NCI-H748 treated with DMSO at 0.1 percent for 48 hours (cell line): ENCODE measurements at places on chromosomes 2 and 18.

DNA sequence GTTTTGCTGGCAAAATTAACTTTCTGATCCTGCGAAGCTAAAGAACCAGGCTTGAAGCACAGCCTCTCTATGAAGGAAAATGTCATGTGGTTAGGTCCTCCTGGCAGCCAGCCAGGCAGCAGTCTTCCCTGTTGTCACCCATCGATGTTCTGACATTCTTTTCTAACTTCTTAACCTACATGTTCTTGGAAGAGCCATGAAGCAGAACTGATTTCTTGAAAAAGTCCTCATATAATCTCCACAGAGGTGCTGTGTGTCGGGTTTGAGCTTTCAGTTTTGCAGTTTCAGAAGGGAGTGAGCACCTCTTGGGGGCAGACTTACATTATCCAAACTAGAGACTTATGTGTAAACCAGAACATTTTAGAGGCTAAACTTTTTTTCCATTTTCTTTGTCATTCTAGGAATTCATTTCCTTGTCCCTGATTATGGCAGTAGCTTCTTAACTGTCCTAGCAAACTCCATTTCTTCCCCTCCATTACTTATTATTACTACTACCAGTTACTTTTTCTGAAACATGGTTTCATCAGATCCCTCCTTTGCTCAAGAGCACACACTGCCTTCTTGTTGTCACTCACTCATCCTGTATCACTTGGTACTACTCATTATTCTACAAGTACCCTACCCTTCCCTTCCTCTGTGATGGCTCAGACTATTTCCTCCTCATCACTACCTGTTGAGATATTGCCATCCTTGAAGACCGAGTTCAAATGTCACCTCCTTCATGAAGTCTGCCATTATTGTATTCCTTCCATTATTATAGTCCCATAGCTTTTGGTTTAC, 31.1 kb downstream of the DOK1 start:
- DNase-seq: no peak

GRCh38 chr2:190468814-190469569, 60.8 kb downstream of the MFSD6 start:
- DNase-seq: peak; percentile 99

DNA sequence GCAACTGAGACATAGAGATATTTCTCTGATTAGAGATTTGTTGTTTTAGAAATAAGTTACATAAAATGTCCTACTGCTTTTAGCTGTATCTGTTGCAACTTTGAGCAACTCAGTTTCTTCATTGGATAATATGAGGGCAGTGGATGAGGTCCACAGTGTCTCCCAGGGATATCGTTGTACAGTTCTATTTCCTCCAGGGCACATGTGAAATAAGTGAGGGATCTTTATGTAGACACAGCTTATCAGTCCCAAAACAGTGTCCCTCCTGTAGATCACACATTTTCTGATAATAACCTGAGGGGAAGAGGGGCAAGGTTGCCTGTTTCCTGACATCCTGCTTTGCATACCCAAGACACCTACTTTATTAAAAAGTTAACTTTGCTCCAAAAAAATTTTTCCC, 1231.2 kb upstream of the ZEB2 start:
- DNase-seq: no peak

- no peak for DNase-seq
Measured at GRCh38 chr2:71780162-71780561, 326.8 kb downstream of the DYSF start.

- DNase-seq: no peak
Measured at GRCh38 chr18:2715990-2716389, 60.5 kb downstream of the SMCHD1 start.

- DNase-seq: no peak
Measured at GRCh38 chr2:14330884-14331283, 301.6 kb upstream of the LRATD1 start.

GRCh38 chr2:26687328-26687727, 5.2 kb upstream of the KCNK3 start:
- peak; percentile 62 for DNase-seq

GRCh38 chr2:99200076-99200800, 19.3 kb downstream of the MRPL30 start:
- DNase-seq: no peak

- peak; percentile 53 for DNase-seq
Measured at GRCh38 chr2:188369365-188369764, 77.7 kb downstream of the GULP1 start.

DNA sequence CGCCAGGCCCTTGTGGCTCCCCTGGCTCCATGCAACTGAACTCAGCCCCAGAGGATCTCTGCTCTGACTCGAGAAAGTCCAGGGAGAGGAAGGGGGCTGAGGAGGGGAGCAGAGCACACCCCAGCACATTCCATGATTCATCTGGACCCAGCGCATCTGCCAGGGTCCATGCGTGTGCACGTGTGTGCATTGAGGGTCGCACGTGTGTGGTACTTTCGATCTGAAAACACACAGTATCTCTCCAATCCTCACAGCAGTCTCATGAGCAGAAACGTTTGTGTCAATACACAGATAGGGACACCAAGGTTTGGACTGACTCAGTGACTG, 146.4 kb upstream of the ID2 start:
- no peak for DNase-seq

GRCh38 chr18:5515011-5515784, 28.6 kb downstream of the EPB41L3 start:
- no peak for DNase-seq
